ENCODE measurements at places on chromosomes 7 and 10.

- no peak for DNase-seq
These were observed 96.1 kb upstream of the KCNIP2 start for GRCh38 chr10:101939729-101940128.

DNA sequence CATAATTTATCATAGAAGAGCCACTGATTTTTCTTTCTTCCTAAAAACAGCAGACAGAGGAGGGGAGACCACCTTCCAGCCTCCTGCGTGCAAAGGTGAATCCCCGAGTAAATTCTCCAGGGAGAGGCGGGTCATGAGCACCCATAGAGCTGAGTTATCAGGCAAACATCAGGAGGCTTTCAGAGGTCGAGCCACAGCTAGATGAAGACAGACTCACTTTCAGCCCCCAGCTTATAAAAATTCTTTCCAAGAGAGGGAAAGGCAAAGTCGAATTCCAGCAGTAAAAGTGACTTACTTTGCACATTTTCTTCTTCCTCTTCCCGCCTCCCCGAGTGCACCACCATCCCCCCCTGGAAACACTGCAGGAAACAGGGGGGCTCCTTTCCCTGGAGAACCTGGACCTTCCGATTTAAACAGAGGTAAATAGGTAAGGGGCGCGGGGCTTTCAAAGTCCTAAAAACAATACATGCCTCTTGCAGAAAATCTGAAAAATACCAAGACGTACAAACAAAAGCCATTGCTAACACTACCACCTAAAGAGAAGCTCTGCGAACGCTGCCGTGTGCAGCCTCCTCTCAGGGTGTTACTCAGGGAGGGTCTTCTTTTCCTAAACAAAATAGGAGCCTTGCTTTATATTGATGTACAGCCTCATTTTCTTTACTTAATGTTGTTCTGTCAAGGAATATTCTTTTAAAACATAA lies 163.8 kb downstream of the SVIL start:
- no peak for DNase-seq

- DNase-seq: no peak
These were observed 64.4 kb upstream of the LEP start for GRCh38 chr7:128176696-128177095.

DNA sequence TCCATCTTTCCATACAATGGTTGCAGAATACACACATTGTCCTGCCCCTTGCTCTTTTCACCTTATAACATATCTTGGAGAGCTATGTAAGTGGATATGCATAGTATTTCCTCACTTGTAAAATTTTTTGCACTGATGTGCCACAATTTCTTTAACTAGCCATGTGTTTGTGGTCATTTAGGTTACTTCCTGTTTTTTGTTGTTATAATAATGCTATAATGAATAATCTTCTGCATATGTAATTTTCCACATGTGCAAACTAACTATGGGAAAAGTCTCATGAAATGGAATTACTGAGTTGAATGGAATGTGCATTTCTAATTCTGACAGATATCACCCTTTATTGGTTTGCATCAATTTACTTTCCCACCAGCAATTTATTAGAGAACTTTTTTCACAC lies 2.8 kb downstream of the TAS2R41 start:
- DNase-seq: no peak

- no peak for DNase-seq
These were observed 69.7 kb upstream of the EGR2 start for GRCh38 chr10:62885684-62886461.

GRCh38 chr7:40447345-40447744 lies 312.5 kb downstream of the SUGCT start:
- DNase-seq: no peak

- DNase-seq: no peak
These were observed 25.3 kb downstream of the IL2RA start for GRCh38 chr10:6036861-6037321.

GRCh38 chr10:102401735-102402511 lies 6.4 kb downstream of the NFKB2 start:
- no peak for DNase-seq

DNA sequence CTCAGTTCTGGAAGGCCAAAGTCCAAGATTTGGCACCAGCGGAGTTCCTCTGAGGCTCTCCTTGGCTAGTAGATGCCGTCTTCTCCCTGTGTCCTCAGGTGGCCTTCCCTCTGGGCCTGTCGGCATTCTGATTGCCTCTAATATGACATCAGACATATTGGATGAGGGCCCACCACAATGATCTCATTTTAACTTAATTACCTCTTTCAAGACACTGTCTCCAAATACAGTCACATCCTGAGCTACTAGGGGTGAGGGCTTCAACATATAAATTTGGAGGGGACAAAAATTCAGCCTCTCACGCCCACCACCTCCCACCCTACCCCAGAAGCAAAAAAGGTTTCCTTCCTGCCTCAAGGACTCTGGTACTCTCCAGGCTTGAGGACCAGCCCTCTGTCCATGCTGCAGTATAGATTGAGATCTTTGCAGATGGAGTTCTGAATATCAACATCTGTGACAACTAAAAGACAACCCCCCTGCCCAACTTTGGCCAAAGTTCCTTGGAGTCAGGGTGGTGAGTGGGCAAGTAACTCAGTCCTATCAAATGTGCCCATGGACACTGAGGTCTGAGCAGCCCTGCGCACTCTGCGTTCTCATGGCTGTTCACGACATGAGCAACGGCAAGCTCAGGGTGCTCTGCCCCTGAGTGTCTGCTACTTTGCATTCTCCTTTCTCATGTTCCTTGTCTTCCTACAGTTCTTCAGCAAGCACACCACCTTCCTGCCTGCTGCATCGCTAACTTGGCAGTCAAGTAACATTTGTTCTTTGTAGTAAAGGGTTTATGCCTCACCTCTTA lies 11.5 kb downstream of the TMEM176B start:
- no peak for DNase-seq

GRCh38 chr7:85462671-85463070 lies 275.8 kb upstream of the SEMA3D start:
- no peak for DNase-seq

DNA sequence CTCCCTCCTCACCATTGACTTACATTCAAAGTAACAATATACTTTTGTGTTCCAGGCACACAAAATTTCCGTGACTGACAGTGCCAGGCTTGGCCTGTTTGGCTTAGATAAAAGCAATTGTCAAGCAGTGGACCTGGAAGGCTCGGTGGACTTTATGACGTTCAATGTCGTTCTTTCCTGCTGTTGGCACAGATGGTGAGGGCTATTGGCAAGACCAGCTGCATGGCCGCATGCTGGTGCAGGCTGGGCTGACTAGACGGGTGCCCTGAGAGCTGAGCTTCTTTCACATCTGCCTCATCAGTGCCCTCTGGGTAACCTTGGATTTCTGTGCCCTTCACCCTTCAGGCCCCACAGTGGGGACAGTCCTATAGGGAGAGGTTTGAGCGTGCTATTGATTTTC lies 45.2 kb downstream of the WIPF3 start:
- DNase-seq: no peak

- DNase-seq: no peak
These were observed 115.5 kb downstream of the GFRA1 start for GRCh38 chr10:116157485-116157884.

DNA sequence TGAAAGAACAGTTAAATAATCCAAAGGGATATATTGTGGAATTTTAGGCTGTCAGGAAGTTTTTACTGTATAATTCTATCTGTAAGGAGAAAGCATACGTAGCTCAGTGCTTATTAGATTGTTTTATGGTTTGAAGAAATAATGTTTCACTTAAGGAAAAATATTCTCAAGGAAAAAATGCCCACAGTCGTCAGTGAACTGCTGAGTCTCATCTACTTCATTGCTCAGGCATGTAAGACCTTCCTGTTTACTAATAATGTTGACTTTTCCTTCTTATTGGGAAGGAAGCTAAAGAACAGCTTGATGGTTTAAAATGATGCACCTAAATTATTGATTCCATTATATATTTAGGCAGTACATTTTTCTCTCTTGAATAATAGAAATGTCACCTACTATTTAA lies 304.2 kb downstream of the SDK1 start:
- no peak for DNase-seq

DNA sequence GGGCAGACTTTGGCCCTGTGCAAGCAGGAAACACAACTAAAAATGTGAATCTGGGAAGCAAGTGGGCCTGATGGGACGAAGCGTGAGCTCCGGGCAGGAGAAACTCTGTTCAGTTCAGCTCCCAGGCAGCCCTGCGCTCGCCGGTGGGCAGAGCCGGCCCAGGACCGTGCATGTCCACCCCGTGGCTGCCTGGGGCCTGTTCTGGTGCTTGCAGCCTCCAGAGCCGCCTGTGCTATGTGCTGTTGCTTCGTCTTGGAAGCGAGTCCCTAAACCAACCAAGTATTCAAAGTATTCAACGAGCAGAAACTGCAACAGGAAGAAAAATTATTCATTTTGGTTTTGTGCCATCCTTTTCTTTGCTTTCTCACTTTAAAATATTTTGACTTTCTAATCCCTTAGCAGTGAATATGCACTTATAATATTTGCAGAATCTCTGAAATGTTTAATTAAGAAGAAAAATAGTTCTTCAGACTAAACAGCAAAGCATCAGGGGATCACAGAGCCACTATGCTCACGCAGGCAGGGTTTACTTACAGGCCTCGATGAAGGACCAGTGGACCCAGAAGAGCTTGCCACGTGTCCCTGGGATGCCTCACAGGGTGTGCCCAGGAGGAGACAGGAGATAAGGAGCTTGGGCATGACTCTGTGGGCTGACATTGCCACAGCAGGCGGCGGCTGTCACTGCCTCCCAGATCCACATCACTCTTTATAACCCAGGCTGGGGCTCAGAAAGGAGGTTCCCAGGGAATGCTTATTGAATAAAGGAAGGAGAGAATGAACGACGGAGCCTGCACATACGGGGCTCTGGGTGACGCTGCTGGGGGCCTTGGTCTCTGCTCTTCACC lies 45.6 kb downstream of the VIPR2 start:
- no peak for DNase-seq

DNA sequence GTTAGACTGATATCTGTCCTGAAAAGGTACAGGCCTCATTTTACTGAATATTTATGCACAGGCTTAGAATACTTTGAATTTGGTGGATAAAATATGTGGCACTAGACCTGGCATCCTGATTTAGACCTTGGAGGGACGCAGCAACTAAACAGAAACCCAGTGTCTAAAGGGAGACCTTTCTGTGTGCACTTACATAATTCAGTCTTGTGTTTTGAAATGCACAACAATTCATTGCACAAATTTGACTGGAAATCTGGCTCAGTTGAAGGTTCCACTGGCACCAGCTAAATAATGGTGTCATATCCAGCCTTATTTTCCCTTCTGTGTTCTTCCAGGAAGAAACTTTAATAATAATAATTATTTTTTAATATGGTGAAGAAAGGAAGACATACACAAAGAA lies 142.1 kb downstream of the SND1 start:
- DNase-seq: no peak

DNA sequence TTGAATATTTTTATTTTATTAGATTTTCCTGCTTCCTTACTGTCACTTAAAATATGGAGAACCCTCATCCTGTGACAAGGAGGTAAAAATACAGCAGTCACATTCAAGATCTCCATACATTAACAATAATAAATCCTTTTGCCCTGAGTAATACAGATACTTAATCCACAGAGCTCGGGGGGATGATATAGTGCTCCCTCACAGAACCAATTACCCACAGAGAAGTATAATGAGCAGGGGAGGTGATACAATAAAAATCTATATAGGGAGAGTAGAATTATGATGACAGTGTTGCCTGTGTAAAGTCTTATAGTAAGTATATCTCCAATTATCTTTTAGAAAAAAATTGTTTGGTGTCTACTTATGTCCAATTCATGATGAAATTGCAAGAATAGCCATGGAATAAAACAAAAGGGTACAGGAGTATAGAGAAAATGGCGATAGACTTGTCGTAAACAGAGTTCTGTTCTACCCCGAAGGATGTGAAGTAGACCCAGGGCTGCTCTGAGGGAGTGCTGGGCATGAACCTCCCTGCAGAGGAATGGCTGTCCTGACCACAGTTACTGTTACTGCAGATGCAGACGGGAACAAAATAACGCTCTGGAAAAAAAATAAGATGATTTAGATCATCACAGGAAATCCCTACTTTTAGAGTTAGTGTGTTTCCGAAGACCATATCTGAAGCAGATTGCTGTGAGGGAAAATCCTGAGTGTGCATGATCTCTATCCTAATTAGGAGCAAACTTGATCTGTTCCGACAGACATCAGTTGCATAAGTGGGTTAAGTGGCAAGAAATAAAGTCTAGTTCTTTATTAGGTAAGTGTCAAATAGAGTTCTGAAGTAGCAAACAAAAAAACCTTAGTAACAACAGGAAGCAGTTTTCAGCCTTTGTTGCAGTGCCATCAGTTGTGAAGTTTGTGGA lies 123.7 kb downstream of the KAT6B start:
- no peak for DNase-seq

- DNase-seq: no peak
These were observed 43.0 kb downstream of the KCNH2 start for GRCh38 chr7:150935149-150935548.

DNA sequence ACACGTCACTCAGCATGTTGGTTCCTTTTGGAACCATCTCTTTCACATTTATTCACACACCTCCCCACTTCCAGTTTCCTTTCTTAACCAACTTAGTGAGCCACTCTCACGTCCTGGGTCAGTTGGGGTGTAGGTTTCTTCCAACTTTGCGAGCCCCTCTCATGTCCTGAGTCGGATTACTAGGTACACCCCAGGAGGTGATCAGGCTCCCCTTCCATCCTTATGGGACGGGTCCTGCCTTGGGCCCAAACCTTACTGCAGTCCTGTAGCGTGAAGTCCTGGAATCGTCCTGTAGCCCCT lies 7.7 kb downstream of the ERV3-1 start:
- no peak for DNase-seq

DNA sequence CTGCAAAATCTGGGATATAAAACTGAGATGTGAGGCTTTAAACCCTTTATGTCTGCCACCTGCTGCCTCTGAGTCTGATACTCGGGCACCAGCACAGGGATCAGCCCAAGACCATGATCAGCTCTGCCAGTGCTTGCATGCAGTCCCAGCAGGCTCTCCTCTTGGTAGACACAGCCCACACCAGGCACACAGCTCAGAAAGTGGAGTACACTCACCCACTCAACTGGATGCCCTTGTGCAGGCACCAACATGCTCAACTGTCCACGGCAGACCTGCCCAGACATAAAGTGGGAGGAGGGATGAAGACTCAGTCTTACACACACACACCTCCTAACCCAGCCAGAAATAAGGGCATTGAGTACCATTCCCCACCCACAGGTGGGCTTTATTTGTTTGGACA lies 18.2 kb upstream of the MYH16 start:
- DNase-seq: no peak

Measured in stimulated activated CD4-positive, alpha-beta T cell treated with anti-CD3 and anti-CD28 coated beads, Interleukin-1b, Interleukin-23, amount 100 ng/mL, for 4 hours (primary cell).